ENCODE measurements at places on chromosomes 3 and 15. TPM values are rescaled to one million over a fixed set of nuclear protein-coding genes. Genes with fewer than 3 reads are reported as not detected.

Gene POLR2M
- 595 TPM for total RNA-seq

Gene ARL8B
- total RNA-seq = 56.0 TPM

Gene CDC25A
- 1.0 TPM for total RNA-seq

Gene DUOX1
- total RNA-seq = not detected

Gene APOD
- 2.1 TPM for total RNA-seq

Gene CLRN1
- total RNA-seq = not detected

Gene PLA1A
- 0.26 TPM for total RNA-seq

Gene TMEM44
- 14.9 TPM for total RNA-seq

Gene BFSP2
- total RNA-seq = not detected

Gene ZNF620
- 1.3 TPM for total RNA-seq

Gene DPPA2
- total RNA-seq = not detected
